ENCODE measurements at places on chromosomes 6 and 20.

GRCh38 chr20:19813846-19814640, 56.0 kb downstream of the RIN2 start:
- DNase-seq: no peak

DNA sequence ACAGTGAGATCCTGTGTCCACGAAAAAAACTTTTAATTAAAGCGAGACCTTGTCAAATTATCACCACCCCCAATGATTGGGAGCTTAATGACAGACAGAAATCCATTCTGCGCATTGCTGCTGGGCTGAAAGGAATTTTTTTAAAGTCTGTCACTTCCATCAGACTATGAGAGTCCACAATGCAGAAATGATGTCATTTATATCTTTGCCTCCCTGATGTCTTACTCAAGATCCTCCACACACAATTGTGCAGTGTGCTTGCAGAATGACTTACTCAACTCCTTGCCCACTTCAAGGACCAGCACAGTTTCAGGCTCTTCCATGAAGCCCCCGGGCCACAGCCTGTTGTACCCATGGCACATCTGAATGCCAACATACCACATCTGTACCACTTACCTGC, 41.0 kb downstream of the GPLD1 start:
- DNase-seq: no peak

GRCh38 chr6:106510090-106510970, 119.0 kb downstream of the RTN4IP1 start:
- peak; percentile 69 for DNase-seq

- DNase-seq: no peak
These were observed 217.1 kb downstream of the PRL start for GRCh38 chr6:22079783-22080182.

GRCh38 chr6:43277643-43278523, 20.2 kb upstream of the SLC22A7 start:
- DNase-seq: no peak

DNA sequence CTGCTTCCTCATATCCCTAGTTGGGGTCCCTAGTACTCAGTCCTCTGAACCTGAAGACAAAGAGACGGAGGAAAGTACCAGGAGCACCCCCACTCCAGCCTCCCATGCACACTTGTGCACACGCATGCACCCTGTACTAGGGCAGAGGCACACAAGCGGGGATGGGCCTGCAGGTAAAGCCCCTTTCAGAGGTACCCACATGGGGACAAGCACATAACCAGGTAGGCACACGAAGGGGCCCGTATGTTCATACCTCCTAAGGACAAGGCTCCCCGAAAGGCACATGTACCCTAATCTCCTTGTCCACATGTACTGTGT, 1.1 kb downstream of the TMEM151B start:
- no peak for DNase-seq

DNA sequence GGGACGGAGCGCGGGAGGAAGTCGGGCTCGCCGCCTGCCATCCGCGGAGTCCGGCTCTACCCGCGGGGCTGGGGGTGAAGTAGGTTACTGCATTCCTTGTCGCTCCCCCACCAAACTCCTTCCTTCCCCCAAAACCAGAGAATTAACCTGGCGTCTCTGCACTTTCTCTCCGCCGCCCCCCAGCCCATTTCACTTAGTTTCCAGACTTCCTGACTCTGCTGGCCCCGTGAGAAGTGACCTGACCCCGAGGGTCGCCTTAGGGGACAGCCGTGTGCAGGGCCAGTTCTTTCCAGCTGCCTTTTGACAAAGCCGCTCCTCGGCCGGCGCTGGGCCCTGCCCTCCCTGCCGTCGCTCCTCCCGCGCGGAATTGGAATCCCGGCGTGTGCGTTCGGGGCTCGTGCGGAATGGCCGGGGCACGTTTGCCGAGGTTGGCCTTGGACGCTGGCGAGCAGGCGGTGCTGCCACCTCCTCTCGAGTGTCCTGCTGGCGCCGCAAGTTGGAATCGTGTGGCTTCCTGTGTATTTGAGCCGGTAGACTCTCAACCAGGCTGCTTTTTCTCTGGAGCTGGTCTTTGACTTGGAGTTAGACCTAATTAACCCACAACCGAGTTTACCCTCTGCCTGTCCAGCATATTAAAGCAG, 650 bp downstream of the DCBLD1 start:
- DNase-seq: no peak

- DNase-seq: no peak
These were observed 21.4 kb downstream of the SNAI1 start for GRCh38 chr20:50004229-50004628.

GRCh38 chr6:134614606-134615485, 296.9 kb upstream of the SGK1 start:
- DNase-seq: no peak

DNA sequence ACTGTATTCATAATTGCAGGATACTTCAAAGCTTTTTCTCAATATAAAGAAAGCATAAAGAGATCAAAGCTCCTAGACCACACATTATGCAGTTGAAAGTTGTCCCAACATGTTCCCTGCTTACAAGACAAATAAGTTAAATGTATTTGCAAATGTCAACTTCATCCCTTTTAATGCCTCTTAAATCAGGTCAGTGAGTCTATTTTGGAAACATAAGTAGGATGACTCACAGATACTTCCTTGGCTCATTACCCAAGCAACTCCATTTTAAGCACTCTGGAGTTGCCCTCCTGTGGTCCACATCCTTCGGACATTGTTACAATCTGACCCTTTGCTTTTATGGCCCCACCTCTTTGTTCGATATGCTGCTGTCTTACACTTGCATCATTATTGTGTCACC, 162.0 kb downstream of the FAXC start:
- DNase-seq: no peak

GRCh38 chr6:112253498-112253840, 898 bp downstream of the LAMA4 start:
- DNase-seq: no peak

DNA sequence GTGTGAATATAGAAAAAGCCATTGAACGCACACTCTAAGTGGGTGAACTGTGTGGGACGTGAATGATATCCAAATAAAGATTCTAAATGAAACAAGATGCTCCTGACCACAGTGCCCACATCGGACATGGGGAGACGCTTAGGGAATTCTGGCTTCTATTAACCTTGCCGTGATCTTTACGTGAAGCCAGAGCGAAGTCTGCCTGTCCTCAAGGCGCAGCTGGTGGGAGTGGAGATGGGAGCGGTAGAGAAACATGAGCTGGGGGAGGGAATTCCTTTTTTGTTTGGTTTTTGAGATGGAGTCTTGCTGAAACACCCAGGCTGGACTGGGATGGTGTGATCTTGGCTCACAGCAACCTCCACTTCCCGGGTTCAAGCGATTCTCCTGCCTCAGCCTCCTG, 46.0 kb downstream of the VSTM2L start:
- DNase-seq: no peak

DNA sequence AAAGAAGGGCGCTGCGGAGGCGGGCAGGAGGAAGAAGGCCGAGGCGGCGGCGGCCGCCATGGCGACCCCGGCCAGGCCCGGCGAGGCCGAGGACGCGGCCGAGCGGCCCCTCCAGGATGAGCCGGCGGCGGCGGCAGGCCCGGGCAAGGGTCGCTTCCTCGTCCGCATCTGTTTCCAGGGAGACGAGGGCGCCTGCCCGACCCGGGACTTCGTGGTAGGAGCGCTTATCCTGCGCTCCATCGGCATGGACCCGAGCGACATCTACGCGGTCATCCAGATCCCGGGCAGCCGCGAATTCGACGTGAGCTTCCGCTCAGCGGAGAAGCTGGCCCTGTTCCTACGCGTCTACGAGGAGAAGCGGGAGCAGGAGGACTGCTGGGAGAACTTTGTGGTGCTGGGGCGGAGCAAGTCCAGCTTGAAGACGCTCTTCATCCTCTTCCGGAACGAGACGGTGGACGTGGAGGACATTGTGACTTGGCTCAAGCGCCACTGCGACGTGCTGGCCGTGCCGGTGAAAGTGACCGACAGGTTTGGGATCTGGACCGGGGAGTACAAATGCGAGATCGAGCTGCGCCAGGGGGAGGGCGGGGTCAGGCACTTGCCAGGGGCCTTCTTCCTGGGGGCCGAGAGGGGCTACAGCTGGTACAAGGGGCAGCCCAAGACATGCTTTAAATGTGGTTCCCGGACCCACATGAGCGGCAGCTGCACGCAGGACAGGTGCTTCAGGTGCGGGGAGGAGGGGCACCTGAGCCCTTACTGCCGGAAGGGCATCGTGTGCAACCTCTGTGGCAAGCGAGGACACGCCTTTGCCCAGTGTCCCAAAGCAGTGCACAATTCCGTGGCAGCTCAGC, 780 bp downstream of the ZCCHC3 start:
- DNase-seq: peak; percentile 3

GRCh38 chr6:104472021-104472901, 387.5 kb downstream of the HACE1 start:
- DNase-seq: no peak

DNA sequence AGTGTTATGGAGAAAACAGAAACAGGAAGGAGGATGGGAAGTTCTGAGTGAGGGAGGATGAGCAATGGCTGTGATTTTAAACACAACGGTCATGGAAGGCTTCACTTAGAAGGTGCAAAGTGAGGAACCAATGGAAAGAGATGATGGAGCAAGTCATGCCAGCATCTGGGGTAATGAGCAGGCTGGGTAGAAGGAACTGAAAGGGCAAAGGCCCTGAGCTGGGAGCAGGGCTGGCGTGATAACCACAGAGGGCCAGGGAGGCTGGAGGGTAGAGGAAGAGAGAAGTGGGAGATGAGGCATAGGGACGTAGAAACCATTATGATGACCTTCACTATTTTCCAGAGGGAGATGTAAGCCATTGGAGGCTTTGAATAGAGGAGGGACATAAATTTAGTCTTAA, 43.6 kb downstream of the NHLRC1 start:
- no peak for DNase-seq

DNA sequence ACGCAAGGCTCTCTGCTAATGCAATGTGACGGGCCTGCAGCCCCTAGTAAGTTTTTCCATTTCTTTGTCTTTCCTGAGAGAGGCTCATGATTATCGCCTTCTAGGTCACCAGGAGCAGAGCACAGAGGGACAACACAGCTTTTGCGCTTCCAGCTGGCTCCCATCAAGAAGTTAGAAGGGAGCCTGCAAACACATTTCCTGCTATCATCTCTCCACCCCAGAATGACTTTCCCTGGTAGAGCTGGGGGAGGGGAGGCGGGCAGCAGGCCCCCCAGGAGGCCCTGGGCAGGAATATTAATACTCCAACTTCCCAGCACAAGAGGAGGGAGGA, 35.7 kb upstream of the CCDC167 start:
- DNase-seq: no peak

- DNase-seq: peak; percentile 72
These were observed at the start of gene ZCCHC3 for GRCh38 chr20:297098-297924. Gene ZCCHC3, plus strand, starts transcription at chr20:297570. Its CDS starts 17 bp downstream, at chr20:297587.

GRCh38 chr20:46549188-46549972, 1.1 kb downstream of the OCSTAMP start:
- no peak for DNase-seq

- no peak for DNase-seq
These were observed at the start of gene PRDM13 for GRCh38 chr6:99606656-99607415. Gene PRDM13, plus strand, starts transcription at chr6:99606833. Its CDS starts 202 bp downstream, at chr6:99607035.

- DNase-seq: peak; percentile 28
These were observed 17.0 kb downstream of the GPX5 start for GRCh38 chr6:28542440-28543296.

DNA sequence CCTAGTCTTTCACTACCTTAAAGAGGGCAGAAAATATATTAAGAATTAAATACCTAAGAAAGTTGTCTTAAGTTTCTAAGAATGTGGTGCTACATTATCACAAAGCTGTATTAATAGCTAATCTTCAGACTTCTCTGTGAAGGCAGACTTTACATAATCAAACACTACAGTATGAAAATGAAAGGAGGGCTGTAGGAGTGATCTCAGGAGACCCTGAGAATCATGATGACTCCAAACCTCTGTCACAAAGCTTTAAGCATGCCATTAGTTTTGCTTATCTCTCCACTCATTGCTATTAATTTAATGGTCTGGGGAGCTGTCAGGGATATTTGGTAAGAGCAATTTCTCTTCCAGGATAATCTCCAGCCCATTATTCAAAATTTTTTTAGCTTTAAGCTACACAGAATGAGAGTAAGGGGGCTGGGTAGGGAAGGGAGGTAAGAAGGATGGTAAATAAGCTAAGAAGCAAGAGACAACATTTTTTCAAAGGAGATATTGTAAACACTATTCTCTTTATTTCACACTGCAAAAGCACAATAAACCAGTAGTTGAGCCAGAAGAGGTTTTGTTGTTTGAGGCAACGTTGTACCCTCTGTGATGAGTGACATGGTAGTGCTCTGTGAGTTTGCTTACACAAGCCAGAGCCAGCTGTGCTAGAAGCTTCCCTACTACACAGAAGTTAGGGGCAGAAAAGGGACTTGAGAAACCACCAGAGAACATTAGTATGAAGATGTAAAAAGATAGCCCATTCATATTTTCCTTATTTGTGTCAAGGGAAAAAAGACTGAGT, 258.8 kb downstream of the GMDS start:
- DNase-seq: no peak

GRCh38 chr6:87675004-87675681, 26.9 kb downstream of the AKIRIN2 start:
- no peak for DNase-seq

GRCh38 chr20:57372581-57373350, 18.4 kb upstream of the RBM38 start:
- no peak for DNase-seq

GRCh38 chr6:103925317-103925716, 934.4 kb downstream of the HACE1 start:
- no peak for DNase-seq

- DNase-seq: no peak
These were observed 40.3 kb upstream of the TENT5A start for GRCh38 chr6:81792826-81793225.

- no peak for DNase-seq
These were observed 343.4 kb downstream of the PKHD1 start for GRCh38 chr6:51743999-51744398.

GRCh38 chr6:20167601-20168000, 44.7 kb downstream of the MBOAT1 start:
- no peak for DNase-seq

- DNase-seq: no peak
These were observed 293.2 kb downstream of the TSHZ2 start for GRCh38 chr20:53265304-53265875.

DNA sequence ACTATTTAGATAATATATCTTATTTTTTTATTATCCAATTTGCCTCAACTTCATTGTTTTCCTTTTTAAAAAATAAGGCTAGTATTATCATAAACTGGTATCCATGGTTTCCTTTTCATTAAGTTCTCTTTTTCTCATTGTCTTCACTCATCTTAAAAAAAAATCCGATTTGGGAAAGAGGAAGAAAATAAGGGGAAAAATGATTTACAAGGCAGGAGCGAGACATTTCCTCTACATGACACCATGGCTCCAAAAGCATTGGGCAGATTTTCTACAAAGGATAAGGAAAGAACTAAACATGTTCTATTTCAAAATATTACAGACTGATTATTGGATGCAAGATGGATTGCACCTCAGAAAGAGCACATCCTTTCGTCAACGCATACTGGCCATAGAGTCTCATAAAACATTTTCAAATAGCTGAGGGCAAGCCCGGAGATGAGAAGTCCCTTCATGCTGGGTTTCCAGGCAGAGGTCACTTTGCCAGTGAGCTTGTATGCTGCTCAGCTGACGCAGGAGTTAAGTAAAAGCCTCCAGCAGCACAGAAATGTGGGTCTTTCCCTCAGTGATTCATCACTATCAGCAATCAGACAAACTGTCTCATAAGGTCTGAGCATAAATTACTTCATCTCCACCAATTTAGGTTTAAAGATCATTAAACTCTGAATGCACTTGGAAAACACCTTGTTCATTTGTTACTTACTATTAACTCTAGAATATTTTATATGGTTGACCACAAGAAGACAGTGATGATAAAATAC, 129.0 kb upstream of the TNFAIP3 start:
- DNase-seq: no peak

All from effector CD8-positive, alpha-beta T cell (primary cell).